Astrocyte of the spinal cord (primary cell): ENCODE measurements at places on chromosomes 1 and 21.

DNA sequence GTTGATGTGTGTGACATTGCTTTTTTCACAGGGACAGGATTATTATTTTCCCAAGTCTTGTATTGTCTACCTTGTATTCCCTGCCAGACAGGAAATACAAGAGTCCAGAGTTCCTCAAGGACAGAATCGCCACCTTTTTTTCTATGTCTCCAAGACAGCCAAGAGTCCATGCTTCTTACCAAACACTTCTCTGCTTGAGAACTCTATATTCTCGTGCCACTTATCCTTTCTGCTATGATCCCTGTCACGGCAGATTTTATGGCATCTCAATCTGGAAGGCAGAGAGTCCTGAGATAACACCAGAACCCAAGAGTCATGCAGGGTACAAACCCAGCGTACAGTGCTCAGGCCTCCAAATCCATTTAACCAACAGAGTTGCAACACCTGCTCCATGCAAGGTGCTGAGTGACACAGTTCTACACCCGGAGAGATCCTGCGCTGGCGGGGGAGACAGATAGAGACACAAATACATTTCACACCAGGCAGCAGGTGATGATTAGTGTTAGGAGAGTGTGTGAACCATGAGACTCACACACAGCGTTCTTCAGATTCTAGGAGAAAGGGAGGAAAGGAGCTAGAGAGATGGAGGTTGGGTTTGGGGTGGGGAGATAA, 107.6 kb downstream of the NAV1 start:
- DNase-seq: no peak

GRCh38 chr1:210447456-210448057, 118.9 kb downstream of the HHAT start:
- no peak for DNase-seq

- DNase-seq: peak; percentile 5
Observed at GRCh38 chr1:161805399-161806197, 39.5 kb downstream of the ATF6 start.

DNA sequence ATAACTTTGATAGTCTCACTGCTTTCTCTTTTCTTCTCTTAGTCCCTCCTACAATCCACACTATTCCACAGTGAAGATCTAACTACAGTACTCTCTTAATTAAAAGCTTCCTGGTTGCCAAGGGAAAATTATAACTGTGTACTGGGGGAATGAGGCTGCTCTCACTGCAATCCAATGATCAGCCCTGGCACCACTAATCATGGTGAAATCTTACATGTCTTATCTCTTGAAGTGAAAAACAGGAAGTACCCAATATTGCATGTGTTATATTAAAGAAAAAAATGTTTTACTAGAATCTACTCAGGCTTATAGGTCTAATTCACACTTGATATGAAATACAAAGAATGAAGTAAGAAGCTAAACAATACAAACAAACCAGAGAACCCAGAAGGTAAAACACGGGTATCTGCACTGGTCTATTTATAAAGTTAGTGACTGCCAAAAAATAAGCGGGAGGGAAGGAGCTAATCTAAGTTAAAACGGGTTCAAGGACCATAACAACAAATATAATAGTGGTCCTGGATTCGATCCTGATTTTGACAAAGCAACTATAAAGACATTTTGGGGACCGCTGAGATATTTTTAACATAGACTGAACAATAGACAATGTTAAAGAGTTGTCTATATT, 57.5 kb downstream of the RGS2 start:
- DNase-seq: no peak

GRCh38 chr1:62724430-62724829, 36.2 kb upstream of the DOCK7 start:
- DNase-seq: no peak
